Cardiac septum (tissue), 1 donor: ENCODE measurements at places on chromosomes 6 and 20. TPM values are rescaled to one million over a fixed set of nuclear protein-coding genes. Genes with fewer than 3 reads are reported as not detected.

PLA2G7 gene
- 0.46 TPM for total RNA-seq

SLC22A3 gene
- total RNA-seq: 0.54 TPM

ZFP57 gene
- total RNA-seq: not detected

RNF182 gene
- 0.19 TPM for total RNA-seq

SIRPB2 gene
- 2.2 TPM for total RNA-seq

DNA sequence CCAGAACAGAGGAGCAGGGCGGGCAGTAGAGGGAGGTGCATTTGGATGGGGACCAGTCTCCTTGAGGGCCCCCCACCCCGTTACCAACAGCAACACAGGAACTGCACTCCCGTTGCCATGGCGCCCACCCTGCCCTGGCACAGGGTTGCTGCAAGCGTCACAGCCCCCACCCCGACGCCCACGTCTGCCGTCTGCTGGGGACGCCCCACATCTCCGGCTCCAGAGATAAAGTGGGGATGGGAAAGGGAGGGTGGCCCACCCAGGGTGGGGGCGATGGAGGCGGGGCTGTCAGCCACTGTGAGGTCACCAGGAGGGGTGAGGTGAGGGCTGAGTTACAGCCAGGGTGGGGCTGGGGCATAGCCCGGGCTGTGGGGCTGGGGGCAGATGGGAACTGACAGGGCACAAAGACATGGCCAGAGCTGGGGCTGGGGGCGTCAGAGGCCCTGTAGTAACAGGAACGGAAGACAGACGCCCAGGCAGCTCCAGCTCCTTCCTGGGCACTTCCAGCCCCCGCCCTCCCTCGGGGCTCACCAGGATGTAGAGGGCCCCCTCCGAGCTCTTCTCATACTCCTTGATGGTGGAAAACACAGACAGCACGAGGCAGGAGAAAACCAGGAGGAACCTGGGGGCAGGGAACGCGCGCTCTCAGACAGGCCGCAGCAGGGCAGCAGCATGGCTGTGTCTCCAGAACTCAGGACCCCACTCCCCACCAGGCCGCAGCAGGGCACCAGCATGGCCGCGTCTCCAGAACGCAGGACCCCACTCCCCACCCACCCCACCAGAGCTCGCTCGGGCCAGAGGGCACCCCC lies 26.0 kb downstream of the KCNQ2 start:
- DNase-seq: no peak

DNA sequence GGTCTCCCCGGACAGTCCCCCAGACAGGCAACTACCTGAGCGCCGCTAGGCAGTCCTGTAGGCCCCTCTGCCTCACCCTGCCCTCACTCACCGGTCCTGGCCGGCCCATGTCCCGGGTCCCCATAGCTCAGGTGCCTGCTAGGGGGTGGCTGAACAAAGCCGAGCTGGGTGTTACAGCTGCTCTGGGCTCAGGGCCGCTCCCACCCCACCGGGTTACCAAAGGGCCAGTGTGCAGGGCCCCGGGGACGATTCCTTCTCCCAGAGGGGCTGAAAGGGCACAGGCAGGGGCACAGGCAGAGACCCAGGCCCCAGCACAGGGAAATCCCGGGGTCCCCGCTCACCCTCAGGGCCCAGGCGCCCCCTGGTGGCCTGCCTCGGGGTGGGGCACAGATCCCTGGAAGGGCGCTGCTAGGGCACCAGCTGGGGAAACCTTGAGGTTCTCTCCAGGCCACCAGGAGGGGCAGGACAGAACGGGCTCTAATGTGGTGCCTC lies 118.4 kb downstream of the GRM4 start:
- DNase-seq: no peak

DNA sequence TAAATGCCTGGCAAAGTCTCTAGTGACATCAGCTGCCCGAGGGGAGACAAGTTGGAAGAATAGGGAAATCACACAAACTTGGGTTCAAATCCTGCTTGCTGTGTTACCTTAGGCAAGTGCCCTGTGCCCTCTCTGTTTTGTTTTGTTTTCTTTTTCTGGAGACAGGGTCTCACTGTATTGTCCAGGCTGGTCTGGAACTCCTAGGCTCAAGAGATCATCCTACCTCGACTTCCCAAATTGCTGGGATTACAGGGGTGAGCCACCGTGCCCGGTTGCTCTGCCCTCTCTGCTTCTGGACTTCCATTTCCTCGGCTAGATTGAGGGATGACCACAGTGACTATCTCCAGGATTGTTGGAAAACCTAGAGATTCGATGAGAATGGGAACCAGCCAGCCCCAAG lies 55.4 kb downstream of the SNAI1 start:
- DNase-seq: no peak

- DNase-seq: no peak
Observed at GRCh38 chr6:170416303-170416702, 109.7 kb downstream of the FAM120B start.

DNA sequence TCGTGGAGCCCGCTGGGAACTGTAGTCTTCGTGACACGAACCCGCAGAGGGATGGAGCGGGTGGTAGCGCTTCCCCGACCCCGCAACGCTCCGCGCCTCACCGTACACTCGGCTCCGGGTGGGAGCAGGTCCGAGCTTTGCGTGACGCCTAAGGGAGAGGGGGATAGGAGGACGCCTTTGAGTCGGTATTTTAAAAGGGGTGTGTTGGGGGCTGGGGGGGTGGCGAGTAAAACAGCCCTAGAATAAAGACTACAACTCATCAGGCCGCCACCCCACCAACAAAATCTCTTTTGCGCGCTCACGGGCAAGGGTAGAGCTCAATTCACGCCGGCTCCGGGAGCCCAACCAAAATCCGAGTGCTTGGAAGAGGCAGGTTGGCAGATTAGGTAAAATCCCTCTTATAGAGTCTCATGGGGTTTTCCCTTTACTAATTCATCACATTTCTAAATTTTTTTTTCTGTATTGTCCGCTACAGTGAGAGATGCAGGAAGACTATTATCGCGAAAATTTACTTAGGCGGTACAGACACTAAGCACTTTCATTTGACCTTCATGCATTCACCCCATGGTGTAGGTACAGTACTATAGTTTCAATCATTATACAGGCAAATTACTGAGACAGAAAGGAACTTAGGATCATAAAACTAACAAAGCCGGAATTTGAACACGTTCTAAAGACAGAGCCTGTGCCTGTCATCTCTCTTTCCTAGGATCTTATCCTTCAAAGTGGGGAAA lies 706 bp upstream of the SNX14 start:
- no peak for DNase-seq

GRCh38 chr20:4100679-4101078 lies 85.3 kb upstream of the RNF24 start:
- DNase-seq: no peak

DNA sequence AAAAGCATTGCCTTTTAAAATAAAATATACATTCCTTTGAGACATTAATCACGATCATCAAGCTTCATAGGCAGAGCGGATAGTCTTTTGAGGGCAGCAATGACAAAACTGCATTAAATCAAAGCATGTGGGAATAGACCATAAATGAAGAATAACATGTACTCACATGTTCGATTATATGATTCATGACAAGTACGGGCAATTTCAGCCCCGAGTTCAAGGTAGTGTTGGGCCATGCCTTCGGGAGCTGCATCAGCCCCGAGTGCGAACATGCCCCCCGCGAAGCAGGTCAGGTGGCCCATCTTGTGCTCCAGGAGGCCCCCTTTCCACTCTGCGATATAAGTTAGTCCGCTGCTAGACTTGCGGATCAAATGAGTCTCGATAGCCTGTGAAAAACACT lies 111.0 kb upstream of the FAM184A start:
- DNase-seq: no peak

GRCh38 chr6:40444811-40445210 lies 142.4 kb downstream of the LRFN2 start:
- no peak for DNase-seq

GRCh38 chr20:20078041-20078440 lies 25.7 kb downstream of the CFAP61 start:
- DNase-seq: no peak

GRCh38 chr20:8326899-8327298 lies 194.8 kb downstream of the PLCB1 start:
- DNase-seq: no peak

DNA sequence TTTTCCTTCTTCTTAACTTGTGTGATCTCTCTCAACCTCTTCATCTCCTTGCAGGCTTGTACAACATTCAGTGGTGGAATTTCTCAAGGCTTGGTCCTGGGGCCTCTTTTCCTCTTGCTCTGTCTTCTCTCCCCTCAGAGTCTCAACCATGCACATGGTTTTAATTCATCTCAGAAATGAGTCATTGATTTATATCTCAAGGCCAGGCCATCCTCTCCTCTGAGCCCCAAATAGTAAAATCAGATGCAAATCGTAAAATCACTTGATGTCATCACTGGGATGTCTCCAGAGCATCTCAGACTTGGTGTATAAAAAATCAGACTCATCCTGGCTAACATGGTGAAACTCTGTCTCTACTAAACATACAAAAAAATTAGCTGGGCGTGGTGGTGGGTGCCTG lies 85.0 kb downstream of the FNDC1 start:
- DNase-seq: no peak

DNA sequence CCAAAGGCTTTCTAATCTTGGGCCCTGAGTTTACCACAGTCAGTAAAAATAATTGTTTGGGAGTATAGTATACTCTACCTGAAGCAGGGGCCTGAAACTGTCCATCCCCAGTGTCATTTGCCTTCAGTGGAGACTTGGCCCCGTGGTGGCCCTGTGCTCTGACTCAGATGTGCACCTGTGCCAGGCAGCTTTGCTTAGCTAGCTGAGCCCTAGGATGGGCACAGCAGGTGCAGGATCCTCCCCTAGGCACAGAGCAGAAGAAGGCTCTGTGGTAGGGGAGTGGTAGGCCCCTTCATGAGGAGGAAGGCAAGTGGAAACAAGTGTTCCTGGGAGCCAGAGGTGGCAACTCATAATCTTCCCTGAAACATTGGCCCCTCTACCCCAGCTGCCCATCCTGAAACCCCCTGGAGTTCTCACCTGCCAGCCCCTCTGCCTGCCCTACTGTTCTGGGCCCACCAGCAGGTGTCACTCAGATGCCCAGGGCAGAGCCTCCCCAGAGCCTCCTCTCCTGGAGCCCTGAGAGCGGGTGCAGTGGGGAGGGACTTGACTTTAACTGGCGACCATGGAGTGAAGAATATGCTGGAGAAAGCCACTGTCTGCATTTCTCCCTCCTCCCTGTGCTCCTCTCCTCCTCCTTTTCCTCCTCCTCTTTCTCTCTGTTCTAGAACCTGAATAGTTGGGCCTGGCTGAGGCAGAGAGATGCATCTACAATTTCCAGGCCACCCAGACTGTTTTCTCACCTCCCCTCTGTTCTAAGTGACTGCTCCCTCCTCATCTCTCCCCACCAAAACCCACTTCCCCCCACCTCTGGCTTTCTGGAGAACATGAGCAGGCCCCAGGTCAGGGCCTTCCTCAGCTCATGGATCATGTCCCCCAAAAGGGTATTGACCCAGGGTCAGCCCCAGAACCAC lies 2.9 kb downstream of the CPNE5 start:
- DNase-seq: no peak

GRCh38 chr6:37092923-37093727 lies 76.8 kb upstream of the PIM1 start:
- DNase-seq: no peak

DNA sequence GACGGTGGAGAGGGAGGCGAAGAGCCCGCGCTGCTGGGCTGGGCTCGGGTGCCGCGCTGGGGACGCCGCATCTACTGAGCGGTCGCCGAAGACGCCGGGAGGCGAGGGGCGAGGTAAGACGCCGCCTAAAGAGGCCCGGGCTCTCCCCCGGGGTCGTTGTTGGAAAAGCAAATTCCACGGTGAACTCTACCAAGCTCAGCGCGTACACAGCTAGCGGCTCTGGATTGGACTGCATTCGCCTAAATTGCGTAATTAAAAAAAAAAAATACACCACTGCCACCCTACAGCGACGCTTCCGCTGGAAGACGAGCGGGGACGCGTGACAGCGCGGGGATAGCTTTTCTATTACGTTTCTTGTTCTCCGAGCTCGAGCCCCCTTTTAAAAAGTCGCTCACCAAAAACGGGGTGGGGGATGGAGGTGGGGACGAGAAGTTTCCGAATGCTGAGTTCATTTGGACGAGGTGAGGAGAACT lies 92.0 kb upstream of the PRDM1 start:
- DNase-seq: no peak

GRCh38 chr6:42482174-42482573 lies 30.4 kb upstream of the TRERF1 start:
- no peak for DNase-seq

DNA sequence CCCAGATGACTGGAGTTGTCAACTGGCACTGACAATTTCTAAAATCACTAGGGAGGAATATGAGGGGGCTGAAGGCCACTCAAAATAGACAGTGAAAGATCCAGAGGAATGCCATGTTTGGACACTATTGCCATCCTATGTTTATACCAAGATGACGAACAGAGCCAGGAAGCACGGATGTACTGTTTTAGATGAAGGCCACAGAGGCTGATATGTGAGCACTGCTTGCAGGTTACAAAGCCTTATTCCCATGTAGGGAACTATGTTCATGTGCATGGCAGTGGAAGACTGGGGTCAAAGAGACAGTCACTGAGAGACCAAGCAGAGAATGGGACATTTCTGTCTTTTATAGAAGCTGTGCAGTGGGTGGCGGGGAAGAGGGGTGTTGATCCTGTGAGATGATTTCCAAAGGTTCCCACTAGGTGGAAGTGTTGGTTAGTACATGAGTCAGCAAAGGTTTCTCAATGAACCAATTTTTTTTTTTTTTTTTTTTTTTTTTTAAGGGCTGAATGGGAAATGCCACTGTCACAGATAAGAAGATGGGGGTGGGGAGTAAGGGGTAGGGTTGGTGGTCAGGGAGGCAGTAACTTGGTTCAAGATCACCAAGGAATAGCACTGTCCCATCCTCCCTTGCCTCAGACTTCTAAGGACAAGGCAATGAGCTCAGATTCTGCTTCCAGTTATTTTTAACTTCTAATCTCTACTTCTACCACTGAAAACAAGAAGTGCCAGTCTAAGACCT lies 46.7 kb upstream of the MOCS1 start:
- no peak for DNase-seq

DNA sequence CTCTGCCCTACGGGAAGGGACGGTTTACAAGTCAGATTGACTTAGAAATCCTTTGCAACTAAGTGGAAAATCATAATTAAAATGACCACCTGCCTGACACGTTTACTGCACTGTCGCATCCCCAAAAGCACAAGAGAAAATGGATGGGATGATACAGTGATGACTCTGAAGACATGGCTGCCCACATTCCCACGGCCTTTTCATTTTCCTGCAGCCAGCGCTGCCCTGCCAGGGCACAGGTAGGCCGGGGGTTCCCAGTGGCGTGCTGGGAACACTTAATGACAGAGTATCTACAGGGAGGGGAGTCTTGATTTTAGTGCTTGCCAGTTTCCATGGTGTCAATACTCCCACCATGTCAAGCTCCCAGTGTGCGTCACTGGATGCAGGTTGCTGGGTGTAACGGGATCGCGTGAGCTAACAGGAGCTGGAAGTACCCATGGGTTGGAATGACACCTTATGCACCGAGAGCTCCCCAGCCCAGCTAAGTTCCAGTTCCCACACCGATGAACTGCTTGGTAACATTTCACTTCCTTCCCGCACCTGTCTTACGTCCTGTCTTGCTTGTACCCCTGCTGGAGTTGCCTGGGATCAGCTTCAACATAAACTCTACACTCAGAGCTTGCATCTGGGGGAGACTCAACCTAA lies 129.0 kb downstream of the ANKRD60 start:
- DNase-seq: no peak

- no peak for DNase-seq
Observed at GRCh38 chr6:127918506-127919427, 17.9 kb upstream of the THEMIS start.

- no peak for DNase-seq
Observed at GRCh38 chr6:108622641-108623298, 62.1 kb downstream of the FOXO3 start.

GRCh38 chr6:69609836-69610472 lies 186.9 kb downstream of the LMBRD1 start:
- DNase-seq: no peak

- DNase-seq: no peak
Observed at GRCh38 chr6:163522033-163522432, 107.5 kb downstream of the QKI start.
